Caco-2 (cell line): ENCODE measurements at places on chromosomes 11 and 22. TPM values are rescaled to one million over a fixed set of nuclear protein-coding genes. Genes with fewer than 3 reads are reported as not detected.

GRCh38 chr11:33949252-33949913 is 57.5 kb upstream of the LMO2 start:
- DNase-seq = no peak

PVALB gene
- not detected in 2 replicates for total RNA-seq

- peak; percentile 78 for DNase-seq
Measured at GRCh38 chr22:36757668-36758211, 18.2 kb downstream of the IFT27 start.

DNA sequence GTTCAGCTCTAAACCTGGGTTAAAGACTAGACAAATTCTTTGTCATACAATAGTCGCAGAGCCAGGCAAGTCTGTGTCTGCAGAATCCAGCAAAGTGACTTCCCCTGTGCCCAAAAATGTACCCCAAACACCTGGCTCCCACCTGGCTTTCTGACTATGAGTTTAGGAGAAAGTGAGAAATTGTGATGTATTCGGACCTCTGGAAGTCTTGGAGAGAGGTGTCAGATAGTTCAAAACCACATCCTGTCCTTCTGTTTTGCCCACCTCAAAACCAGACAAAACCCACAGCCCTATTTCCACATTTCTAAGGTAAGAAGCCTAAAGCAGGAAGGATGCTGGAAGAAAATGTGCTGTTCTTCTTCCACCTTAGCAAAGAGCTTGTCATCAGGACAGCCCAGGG is 63.8 kb upstream of the CLMP start:
- DNase-seq = no peak

GRCh38 chr22:29706486-29706885 is 13.3 kb upstream of the CABP7 start:
- no peak for DNase-seq

VSTM5 gene
- total RNA-seq = 0.74 and 1.5 TPM in 2 replicates

- no peak for DNase-seq
Measured at GRCh38 chr11:121767433-121767832, 314.7 kb upstream of the SORL1-AS1 start.

DNA sequence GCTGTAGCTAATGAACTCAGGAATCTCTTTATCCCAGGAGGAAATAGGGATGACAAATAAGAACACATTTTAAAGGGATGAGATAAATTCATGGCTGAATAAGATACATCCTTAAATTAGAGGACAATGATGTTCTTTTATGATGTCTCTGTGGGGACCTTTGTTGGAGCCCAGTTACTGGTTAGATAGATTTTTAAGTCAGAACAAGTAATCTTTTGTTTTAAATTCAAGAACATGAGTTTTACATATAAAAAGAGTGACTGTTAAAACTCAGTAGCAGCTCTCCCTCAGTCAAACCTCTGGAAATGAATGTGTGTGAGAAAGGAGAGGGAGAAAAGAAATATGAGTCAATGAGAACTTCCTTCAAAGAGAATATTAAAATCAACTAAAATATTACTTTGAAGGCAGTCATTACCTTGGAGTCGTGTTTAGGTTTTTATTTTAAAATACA is 241.6 kb downstream of the SWAP70 start:
- no peak for DNase-seq

- peak; percentile 71 for DNase-seq
Measured at GRCh38 chr11:16001899-16002426, 354.4 kb downstream of the SOX6 start.

NPAS4 gene
- not detected in 2 replicates for total RNA-seq

CHST1 gene
- not detected in 2 replicates for total RNA-seq

DNA sequence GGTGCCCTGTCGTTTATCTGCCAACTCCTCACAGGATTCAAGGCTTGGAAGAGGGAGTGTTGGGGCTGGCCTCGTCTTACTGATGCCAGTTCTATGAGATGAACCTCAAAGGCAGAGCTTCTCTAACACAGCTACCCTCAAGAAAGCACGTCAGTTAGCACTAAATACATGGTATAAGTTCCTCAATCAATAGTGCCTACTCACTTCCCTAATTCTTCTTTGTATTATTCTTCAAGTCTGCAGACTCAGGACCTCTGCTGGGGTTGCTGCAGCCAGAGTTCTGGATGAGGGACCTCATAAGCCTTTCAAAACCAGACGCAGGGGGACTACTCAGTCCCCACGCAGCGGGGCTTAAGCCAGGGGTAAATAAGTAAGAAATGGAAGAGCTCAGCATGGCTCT is 118.3 kb downstream of the VPREB1 start:
- DNase-seq = no peak

- no peak for DNase-seq
Measured at GRCh38 chr11:33259869-33260268, 2.7 kb downstream of the HIPK3 start.

DNA sequence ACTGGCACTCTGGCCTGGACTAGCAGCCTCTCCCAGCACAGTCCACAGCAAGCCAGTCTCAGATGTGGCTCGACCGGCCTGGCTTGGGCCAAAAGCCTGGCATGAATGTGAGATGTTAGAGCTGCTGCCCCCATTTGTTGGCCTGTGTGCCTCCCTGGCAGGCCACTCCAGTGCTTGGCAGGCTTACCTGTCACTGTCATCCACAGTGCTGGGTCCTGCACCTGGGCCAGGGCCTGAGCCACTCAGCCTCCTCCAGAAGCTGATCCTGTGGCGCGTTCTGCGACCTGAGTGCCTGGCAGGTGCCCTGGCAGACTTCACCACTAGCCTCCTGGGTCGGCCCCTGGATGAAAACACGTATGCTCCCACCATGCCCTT is 36.1 kb downstream of the RRP8 start:
- DNase-seq = no peak

GRCh38 chr11:78804991-78805390 is 230.3 kb upstream of the NARS2 start:
- no peak for DNase-seq

POU2AF2 gene
- not detected in 2 replicates for total RNA-seq

- DNase-seq = no peak
Measured at GRCh38 chr22:22552630-22553029, 6.4 kb downstream of the PRAME start.

DNA sequence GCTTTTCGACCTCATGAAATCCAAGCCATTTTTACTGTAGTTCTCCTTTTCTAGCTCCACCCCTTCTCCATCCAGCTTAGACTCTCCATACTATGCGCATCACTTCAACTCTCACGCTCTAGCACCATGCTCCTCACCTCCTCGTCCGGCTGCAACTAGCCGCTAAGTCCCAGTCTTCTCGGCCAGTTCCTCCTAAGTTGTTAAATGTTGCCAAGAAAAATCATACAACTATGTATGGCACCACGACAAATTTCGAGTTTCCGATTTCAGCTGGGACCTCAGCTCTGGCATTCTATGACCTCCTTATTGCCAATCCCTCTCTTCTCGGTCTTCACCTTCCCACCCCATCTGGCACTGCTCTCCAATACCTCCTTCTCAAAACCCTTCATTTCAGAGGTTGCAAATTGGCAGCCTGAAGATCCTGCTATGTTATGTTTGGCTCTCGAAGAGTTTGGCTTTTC is 1.0 kb downstream of the ZNF70 start:
- DNase-seq = no peak

GRCh38 chr11:94656968-94657367 is 89.8 kb downstream of the PIWIL4 start:
- peak; percentile 43 for DNase-seq

MS4A15 gene
- total RNA-seq = not detected in 2 replicates

SLC22A8 gene
- not detected in 2 replicates for total RNA-seq

- DNase-seq = no peak
Measured at GRCh38 chr11:26944866-26945664, 48.8 kb upstream of the FIBIN start.

GRCh38 chr11:96614846-96615245 is 225.0 kb downstream of the JRKL start:
- DNase-seq = no peak

- no peak for DNase-seq
Measured at GRCh38 chr11:65569164-65569972, 909 bp upstream of the ZNRD2 start.

SPDYC gene
- total RNA-seq = not detected in 2 replicates

TMEM132A gene
- 86.6 and 97.3 TPM in 2 replicates for total RNA-seq

- DNase-seq = peak; percentile 86
Measured at GRCh38 chr11:63837027-63837688, 1.8 kb upstream of the MARK2 start.

DNA sequence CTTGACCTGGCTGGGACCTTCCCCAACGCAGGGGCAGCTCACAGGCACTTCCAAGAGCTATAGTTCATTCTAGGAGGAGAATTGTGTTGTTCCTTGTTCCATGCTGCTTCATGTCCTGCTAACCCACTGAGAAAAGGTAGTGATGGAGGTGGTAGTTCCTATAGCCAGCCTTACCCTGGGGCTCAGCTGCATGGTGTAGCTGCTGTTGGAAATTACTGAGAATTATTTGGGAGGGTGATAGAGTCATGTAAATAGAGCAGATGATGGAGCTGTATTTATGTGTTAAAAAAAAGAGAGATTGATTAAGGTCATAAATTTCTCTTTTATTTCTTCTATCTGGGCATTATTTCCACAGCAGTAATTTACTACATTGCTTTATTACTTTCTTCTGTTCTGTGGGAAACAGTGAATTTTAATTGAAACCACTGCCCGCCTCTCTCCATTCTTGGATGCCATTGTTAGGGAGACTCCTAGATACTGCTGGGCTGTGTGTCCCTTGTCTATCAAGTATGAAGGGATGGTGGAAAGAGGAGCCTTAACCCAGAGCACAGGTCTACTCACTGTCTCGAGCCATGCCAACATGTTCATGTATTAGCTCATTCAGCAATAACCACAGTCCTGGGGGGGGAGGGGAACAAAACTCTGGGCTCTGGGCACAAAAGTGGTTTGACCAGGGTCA is 309.2 kb downstream of the FAT3 start:
- no peak for DNase-seq

DNA sequence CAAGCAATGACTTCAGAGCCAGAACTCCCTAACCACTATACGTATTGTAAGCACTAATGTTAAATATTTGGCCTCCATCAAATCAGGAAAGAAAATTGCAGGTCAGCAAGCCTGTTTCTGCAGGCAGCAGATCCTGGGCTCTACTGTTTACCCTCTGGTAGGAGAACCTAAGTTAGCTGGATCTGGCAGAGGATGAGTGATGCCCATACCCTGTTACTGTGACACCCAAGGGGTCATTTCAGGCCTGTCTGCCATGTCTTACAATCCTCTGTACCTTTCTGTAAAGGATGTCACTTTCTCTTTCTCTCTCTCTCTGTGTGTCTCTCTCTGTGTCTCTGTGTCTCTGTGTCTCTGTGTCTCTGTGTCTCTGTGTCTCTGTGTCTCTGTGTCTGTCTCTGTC is 106.9 kb downstream of the CSNK2A3 start:
- no peak for DNase-seq

- DNase-seq = no peak
Measured at GRCh38 chr22:39825661-39826102, 67.9 kb downstream of the ENTHD1 start.

GRCh38 chr11:130947058-130947457 is 30.8 kb upstream of the SNX19 start:
- no peak for DNase-seq

- DNase-seq = peak; percentile 54
Measured at GRCh38 chr11:78560826-78561484, 13.7 kb downstream of the NARS2 start.

DNA sequence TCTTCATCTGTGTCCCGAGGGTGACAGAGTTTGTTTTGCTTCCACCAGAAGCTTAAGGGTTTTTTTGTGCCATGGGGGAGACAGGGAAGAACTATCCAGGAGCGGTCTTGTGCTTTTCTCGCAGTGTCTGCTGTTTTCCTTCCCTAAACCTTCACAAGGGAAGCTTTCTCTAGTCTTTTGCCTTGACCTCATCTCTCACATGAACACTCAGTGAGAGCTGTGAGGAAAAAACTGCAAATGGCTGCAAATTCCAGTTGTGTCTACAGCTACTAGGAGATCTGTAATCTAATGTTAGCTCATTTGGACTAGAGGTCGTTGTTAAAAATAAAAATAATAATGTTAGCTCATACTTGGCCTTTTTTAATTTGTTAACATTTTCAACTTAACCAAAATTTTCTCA is 264.7 kb upstream of the SESN3 start:
- DNase-seq = no peak

GRCh38 chr11:76782531-76783293 is 444 bp upstream of the TSKU start:
- peak; percentile 98 for DNase-seq

DEUP1 gene
- total RNA-seq = 0.25 and 0.60 TPM in 2 replicates

DNA sequence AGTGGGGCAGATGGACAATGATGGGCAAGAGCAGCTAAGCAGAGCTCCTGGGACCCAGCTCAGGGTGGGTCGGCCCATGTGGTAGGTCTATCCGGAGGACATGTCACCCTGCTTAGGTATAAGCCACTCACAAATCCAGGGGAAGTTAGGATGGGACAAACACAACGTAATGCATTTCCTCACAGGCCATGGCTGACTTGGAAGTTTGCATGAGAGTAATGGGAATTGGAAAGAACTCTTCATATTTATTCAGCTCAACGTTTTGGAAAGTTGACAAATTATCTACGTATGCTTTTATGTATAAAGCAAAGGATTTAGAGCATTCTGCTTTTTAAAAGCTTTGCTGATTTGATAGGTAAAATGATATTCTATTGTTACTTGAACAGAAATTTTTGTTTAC is 74.9 kb downstream of the SMCO4 start:
- no peak for DNase-seq

GRCh38 chr22:49015459-49015858 is 812.2 kb downstream of the BRD1 start:
- DNase-seq = no peak

DNA sequence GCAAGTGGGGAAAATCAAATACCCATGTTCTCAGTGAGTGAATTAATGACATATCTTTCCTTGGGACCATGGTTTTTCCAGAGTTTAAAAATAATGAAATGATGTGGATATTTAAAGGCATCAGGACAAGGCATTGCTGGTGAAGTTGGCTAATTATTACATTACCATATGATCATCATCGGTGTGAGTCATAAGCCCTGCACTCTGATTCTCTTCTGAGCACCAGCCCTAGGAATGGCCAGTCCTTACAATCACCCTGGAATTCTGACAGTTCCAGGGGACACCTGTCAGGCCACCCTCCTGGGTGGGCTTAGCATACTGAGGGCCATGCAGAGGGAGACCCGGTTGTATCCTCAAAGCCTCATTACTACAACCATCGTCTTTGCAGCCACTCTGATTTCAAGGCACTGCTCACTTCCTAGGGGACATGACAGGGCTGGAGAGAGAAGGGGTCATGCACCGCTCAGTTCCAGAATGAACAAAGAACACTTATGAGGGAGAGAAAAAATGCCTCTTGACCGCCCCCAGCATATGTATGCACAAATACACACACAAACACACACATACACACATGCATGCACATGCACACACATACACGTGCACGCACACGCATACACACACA is 365.0 kb downstream of the MIAT start:
- no peak for DNase-seq

- DNase-seq = no peak
Measured at GRCh38 chr11:111499483-111499882, 12.7 kb downstream of the BTG4 start.
